Esophagus squamous epithelium (tissue), 5 donors: ENCODE measurements at places on chromosomes 7 and 10.

- DNase-seq: no peak
Measured at GRCh38 chr10:93160829-93161228, 87.1 kb downstream of the CYP26A1 start.

DNA sequence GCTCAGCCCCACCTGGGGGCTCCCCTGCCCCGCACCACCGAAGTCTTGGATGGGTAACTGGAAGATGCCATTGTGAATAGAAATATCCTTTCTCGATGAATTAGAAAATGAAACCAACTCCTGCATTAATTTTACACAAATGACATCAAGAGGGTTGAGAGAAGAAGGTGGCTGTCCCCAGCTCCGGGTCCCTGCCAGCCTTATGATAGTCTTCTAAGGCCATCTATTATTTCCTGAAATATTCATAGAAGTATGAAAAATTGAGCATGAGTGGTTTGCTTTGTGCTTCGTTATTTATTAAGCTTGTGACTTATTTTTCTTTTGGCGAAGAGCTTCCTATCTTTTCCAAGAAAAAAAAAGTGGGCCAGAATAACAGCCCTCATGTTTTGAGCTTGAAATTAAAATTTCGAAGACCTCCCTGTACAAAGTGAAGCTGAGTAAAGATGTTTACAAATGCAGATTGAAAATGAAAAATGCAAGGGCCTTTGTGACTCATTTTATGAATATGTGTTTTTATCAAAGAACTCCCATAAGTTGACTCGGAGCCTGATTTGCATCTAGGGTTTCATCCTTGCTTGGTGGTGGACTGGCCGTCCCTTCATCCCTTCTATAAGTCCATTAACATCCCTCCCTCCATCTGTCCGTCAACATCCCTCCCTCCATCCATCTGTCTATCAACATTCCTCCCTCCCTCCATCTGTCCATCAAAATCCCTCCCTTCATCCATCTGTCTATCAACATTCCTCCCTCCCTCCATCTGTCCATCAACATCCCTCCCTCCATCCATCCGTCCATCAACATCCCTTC is 20.5 kb upstream of the CFAP46 start:
- DNase-seq: no peak

DNA sequence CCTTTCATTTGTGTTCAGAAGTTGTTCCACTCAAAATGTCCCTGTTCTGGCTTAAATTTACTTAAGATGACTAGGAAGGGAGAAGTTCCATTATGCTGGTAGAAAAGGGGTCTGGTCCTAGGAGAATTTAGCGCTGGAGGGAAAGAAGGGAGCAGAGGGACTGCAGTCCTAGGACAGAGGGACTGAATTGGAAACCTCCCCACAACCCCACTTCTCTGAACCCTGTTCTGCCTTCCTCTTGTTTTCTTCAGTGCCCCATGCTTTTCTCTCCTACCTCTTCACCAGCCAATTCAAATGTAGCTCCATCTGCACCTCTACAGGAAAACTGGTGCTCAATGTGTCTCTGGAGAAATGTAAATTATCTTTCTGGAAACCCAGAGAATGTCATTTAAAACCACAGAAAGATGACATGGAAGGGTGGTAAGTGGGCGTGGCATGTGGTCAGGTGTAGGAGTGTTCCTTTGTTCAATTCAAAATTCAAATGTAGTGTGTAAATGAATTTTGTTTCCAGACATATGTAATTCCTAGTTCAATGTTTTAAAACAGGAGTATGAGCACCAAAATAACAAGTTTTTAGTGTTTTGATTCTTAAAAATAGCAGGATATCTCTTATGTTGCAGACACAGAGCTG is 24.0 kb upstream of the RHOBTB1 start:
- no peak for DNase-seq

DNA sequence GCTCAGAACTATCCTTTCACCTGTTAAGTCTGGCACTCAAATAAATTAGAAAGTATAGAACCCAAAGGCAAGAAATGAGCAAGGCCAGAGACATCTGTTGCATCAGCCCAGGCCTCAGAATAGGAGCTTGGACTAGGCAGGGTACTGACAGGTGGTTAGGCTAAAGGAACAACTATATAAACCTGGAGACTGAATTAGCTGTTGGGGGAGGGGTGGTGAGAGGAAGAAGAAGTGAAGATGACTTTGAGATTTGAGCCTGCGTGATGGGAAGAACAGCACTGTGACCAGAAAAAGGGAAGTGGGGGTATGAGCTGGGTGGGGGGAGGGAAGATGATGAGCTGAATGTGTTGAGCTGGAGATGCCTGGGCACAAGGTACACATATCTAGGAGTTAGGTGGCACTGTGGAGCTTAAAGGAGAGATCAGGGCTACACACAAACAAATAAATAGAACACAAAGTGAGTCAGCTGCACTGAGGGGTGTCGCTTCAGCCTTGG is 244.7 kb downstream of the PTEN start:
- DNase-seq: no peak

- no peak for DNase-seq
Measured at GRCh38 chr10:109253306-109253705, 670.0 kb downstream of the XPNPEP1 start.

DNA sequence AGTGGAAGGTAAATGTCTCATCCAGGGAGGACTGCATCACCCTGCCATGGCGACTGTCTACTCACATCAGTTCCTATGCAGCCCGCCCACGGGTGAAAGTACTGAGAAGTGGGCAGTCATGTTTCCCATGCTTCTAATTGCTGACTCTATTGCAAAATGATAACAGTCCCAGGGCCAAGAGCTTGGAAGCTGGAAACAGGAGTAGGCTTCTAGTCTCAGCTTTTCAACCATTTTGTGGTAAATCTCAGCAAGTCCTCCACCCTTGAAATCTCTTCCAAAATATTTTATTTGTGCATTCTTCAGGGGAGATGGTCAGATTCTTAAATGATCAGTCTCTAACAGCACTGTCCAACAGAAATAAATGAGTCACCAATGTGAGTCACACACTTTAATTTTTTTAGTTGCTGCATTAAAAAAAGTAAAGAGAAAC is 48.1 kb upstream of the TARP start:
- no peak for DNase-seq

DNA sequence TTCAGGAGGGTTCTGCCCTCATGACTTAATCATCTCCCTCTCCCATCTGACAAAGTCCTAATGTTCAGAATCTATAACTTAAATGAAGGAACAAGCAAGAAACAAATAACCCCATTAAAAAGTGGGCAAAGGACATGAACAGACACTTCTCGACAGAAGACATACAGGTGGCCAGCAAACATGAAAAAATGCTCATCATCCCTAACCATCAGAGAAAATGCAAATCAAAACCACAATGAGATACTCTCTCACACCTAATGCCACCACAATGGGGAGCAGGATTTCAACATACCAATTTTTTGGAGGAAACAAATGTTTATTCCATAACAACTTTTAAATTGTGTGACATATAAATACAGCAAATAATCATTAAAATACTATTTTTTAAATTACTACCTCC is 3.0 kb upstream of the HTR7 start:
- DNase-seq: no peak

GRCh38 chr7:47314728-47315607 is 266.9 kb downstream of the TNS3 start:
- DNase-seq: no peak

DNA sequence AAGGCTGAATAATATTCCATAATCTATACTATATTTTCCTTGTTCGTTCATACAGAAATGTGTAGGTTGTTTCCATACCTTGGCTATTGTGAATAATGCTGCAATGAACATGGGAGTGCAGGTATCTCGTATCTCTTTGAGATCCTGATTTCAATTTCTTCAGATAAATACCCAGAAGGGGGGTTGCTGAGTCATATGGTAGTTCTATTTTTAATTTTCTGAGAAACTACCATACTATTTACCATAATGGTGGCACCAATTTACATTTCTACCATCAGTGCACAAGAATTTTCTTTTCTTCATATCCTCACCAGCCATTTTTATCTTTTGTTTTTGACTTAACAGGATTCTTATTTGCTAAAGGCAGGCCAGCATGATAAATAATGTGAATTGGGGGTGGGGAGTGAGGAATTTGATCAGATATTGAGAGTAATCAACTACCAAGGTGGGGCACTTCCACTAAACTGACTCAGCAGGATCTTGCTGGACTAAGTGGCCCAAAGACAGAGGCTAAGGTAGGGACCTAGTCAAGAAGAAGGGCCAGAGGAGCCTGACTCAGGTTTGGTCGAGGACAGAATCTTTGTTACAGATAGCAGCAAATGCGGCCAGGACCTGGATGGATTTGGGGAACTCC is 21.5 kb upstream of the CCSER2 start:
- no peak for DNase-seq

GRCh38 chr10:79477456-79477855 is 32.0 kb upstream of the ZCCHC24 start:
- DNase-seq: no peak

DNA sequence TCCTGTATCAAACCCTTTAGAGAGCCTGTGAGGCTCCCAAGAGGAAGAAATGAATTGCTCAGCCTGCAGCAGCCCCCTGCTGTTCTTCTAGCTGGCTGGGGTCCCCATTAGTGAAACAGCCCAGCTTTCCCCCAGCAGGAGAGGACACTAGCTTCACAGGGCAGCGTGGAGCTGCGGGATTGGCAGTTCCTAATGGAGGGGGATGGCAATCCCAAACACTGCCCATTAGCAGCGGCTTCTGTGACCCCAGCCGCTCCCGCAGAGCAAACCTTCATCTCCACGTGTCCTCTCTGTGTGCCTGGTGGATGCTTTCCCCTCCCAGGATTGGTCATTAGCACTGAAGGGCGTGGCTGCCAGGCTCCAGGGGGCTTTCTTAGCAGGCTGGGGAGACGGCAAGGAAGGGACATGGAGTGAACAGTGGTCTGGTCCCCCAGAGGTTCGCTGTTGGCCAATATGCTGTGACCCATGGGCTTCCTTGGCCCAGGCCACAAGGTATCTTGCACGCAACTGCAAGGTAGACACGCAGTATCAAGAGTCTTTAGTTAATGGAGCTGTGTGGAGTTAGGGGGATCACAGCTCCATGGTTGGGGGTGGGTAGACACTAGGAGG is 322.5 kb upstream of the ZMIZ1 start:
- no peak for DNase-seq

- no peak for DNase-seq
Measured at GRCh38 chr7:51209426-51209825, 107.2 kb downstream of the COBL start.

GRCh38 chr10:123613346-123613850 is 52.8 kb upstream of the GPR26 start:
- DNase-seq: no peak

GRCh38 chr10:131561897-131562296 is 250.4 kb upstream of the TCERG1L start:
- no peak for DNase-seq

DNA sequence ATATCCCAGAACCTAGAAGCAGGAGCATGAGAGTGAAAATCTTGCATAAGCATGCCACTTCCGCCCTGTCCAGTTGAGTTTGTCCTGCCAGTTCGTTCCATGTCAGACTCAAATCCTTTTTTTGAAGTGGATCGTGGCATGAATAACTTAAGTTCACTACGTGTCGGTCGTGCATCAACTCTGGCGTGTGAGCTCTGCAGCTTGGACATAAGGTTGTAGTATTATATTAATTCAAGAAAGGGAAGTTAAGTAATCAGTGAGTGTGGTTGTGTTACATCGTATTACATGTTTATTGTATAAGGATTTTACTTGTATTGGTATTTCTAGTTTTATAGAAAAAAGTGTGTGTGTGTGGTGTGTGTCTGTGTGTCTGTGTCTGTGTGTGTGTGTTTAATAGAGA is 23.0 kb downstream of the CDC123 start:
- DNase-seq: no peak

- DNase-seq: no peak
Measured at GRCh38 chr7:84138411-84138810, 56.2 kb downstream of the SEMA3A start.

DNA sequence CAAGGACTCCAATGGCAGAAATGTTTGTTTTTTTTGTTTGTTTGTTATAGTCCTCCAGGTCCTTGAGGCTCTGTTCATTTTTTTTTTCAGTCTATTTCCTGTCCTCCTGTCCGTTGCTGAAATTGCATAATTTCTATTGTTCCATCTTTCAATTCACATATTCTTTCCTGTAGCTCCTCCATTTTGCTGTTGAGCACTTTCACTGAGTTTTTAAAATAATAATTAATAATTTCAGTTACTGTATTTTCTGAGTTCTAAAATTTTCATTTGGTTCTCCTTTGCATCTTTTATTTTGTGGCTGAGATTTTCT is 202.3 kb upstream of the AGR3 start:
- DNase-seq: no peak

DNA sequence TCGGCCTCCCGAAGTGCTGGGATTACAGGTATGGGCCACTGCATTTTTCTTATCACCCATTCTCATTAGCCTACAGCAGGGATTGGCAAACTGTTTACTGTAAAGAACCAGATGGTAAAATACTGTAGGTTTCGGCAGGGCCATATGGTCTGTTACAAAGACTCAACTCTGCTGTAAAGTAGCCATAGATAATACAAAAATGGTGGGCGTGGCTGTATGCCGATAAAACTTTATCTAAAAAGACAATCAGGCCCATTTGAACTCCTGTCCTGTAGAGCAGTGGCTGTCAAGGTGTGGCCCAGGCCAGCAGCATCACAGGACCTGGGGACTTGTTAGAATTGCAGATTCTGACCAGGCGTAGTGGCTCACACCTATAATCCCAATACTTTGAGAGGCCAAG is 134.3 kb downstream of the CUX1 start:
- no peak for DNase-seq

DNA sequence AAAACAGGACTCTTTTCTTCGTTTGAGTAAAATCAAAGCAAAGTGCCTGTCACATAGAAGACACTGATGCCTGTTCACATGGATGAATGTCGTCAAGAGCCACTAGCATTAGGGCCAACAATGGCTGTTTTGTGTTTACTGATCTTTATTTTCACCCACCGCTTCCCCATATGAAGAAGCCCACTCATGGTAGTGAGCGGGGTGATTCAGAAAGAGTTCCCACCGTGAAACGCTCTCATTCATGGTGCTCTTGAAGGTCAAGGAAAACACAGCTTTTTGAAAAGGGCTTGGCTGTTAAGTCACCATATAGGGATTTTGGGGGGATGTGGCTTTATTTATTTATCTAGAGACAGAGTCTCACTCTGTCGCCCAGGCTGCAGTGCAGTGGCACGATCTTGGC is 12.5 kb downstream of the PROSER2 start:
- DNase-seq: no peak

- no peak for DNase-seq
Measured at GRCh38 chr10:107933076-107933475, 768.6 kb upstream of the SORCS1 start.

- DNase-seq: peak; percentile 3
Measured at GRCh38 chr7:79453558-79454360, at the start of gene MAGI2. MAGI2 (minus strand) TSS chr7:79453667; CDS start chr7:79453320, 347 bp downstream.

GRCh38 chr7:127922656-127923055 is 108.6 kb downstream of the LRRC4 start:
- no peak for DNase-seq

DNA sequence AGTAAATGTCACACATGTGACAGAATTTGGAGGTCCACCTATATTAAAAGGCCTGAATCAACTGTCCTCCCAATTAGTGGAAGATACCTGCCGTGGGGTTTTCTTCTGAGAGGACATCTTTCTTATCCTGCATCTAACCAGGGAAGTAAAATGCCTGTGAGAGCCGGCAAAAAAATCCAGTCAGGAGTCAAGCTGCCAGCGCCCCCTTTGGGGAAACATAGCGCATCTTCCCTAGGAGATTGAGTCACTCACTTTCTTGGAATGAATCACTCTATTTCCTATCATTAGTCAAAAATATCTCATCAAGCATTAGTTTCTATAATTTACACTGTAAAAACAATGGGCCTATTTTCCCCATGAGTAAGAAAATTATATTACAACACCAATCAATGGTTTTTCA is 66.4 kb upstream of the ANK3 start:
- no peak for DNase-seq

- no peak for DNase-seq
Measured at GRCh38 chr10:69734797-69735468, 66.8 kb upstream of the COL13A1 start.

GRCh38 chr7:21617916-21618390 is 75.1 kb downstream of the DNAH11 start:
- DNase-seq: no peak
